ENCODE measurements at places on chromosomes 3 and 15.

- DNase-seq, result no peak
These were observed 81.9 kb downstream of the CHL1 start for GRCh38 chr3:278300-279064.

- DNase-seq, result no peak
These were observed 40.5 kb upstream of the CMSS1 start for GRCh38 chr3:99777210-99777549.

DNA sequence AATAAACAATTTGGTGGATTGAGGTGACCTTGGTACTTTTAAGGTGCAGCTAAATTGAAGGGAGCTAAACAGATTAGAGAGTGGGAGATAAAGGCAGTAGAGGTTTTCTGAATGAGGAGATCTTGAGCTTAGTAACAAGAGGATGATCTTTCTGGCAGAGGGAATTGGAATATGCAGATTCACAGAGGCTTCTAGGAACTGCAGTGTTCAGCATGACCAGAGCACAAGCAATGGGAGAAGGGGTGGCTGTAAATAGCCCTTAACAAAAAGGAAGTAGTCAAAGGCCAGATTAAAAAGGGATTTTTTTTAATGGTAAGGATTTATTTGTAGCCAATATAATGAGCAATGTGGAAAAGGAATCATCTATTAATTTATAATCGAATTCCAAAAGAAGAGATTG is 5.7 kb upstream of the BNIP2 start:
- no peak for DNase-seq

DNA sequence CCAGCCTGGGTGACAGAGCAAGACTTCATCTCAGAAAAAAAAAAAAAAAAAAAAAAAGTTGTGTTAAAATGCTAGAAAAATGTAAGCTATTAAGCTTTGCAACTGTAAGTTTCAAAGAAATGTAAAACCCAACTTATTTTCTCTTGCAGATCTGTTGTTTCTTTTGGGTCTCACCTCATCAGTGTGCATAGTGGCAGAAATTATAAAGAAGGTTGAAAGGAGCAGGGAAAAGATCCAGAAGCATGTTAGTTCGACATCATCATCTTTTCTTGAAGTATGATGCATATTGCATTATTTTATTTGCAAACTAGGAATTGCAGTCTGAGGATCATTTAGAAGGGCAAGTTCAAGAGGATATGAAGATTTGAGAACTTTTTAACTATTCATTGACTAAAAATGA is 25.6 kb downstream of the ASTE1 start:
- DNase-seq, result no peak

DNA sequence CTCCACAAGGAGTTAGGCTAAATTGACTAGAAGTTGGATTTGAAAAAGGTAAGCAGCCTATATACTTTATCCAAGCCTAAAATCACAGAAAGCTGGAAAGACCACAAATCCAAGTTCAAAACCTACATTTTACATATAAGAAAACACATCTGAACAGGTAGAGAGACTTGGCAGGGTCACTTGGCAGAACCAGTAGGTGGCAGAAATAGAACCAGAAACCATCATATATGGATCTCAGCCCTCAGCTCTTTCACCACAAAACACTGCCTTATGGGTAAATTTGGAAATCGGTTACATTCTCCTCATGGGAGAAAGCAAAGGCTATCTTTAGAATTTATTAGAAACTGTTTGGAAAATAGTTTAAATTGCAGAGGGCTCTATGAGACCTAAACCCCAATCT is 44.2 kb downstream of the MKRN2 start:
- no peak for DNase-seq

GRCh38 chr15:52018693-52019393 is at the start of gene MAPK6:
TSS of gene MAPK6 (plus strand) at chr15:52019219. CDS start at chr15:52046461, 27,242 bp downstream.
- DNase-seq, result peak; percentile 88

DNA sequence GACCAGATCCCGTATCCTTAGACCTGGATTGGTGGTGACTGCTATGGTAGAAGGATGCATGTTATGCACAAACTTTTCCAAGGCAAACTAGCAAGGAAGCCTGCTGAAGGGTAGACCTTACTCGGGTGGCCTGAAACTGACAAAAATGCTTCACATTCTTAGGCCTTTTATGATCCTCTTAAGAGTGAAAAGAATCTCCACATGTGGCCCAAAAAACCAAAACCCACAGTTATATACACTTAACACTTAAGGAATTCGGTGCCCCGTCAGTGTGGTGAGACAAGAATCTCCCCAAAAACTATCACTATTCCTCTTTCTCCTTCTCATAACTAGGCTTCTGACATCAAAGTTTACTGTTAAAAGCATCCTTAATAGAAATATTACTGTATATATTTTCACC is 130.1 kb upstream of the SOX2 start:
- DNase-seq, result no peak

DNA sequence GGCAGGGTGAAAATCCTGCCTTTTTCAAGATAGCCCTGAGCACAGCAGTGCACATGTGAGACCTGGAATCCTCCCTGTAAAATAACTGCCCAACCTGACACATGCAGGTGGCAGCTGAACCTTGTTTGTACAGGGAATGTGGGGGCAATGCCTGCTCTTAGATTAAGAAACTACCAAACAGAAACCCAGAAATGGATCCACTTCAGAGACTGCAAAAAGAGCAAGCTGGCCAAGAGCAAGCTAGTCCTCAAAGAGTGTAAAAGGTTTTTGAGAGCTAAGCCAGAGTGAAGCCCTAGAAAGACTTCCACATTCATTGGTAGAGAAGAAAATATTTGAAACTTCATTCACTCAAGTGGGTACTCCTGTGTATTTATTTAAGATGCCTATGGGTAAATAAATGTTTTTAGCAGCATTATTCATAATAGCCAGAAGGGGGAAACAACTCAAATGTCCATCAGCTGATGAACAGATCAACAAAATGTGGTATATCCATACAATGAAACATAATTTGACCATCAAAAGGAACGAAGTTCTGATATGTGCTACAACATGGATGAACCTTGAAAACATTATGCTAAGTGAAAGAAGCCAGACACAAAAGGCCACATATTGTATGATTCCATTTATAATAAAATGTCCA is 96.0 kb upstream of the TSC22D2 start:
- no peak for DNase-seq

DNA sequence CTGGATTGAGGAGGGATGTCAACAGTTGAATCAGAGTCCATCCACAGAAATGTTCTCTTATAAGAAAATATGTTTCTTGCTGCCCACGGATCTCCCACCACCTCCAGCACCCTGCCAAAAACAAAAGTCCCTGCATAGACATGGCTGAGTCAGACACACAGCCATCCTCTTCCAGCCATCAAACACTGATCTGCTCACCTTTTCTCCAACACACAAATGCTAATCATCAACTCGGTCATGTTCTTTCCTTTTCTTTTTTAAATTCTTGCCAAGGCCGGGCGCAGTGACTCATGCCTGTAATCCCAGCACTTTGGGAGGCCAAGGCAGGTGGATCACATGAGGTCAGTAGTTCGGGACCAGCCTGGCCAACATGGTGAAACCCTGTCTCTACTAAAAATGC is 110.7 kb upstream of the IL12A start:
- DNase-seq, result no peak

All from stimulated activated CD8-positive, alpha-beta memory T cell treated with anti-CD3 and anti-CD28 coated beads, Interleukin-7, amount 100 ng/mL, for 1 hour (primary cell).